AG08395 (cell line): ENCODE measurements at places on chromosomes 7 and 10.

GRCh38 chr7:134694299-134694698, 47.6 kb downstream of the BPGM start:
- DNase-seq: no peak

DNA sequence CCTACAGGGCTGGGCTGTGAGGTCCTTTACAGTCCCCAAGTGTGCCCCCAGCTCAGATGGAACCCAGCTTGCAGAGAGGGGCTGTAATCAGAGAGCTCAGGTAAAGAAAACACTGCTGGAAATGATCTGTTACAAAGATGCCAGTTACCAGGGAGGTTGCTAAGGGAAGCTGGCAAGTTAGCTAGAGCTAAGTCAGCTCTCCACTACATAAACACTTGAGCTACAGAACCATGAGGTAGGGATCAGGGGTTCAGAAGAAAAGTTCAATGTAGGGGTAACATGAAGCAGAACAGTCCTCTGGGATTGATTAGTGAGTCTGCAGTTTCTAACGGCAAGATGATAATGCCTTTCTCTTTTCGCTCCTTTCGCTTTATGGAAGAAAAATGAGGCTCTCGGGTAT, 53.1 kb upstream of the TM9SF3 start:
- DNase-seq: no peak

- peak; percentile 73 for DNase-seq
Observed at GRCh38 chr10:91587710-91588638, 44.9 kb downstream of the PPP1R3C start.

DNA sequence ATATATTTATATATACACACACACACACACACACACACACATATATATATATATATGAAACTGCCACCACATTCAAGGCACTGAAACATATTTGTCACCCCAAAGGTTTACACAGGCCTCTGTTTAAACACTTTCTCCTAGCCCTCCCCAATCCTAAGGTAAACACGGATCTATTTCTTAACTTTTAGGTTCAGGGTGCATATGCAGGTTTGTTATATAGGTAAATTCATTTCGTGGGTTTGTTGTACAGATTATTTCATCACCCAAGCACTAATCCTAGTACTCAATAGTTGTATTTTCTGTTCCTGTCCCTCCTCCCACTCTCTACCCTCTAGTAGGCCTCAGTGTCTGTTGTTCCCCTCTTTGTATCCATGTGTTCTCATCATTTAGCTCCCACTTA, 305.0 kb downstream of the GPR37 start:
- no peak for DNase-seq

DNA sequence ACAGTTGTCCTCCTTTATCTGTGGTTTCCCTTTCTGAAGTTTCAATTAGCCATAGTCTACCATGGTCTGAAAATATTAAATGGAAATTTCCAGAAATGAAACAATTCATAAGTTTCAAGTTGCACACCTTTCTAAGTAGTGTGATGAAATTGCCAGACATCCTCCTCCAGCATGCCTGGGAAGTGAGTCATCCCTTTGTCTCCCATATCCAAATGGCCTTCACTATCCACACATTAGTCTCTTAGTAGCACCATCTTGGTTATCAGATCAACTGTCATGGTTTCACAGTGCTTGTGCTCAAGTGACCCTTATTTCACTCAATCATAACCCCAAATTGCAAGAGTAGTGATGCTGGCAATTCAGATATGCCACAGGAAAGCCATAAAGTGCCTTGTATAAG, 83.4 kb upstream of the PPP1R9A start:
- no peak for DNase-seq

- DNase-seq: no peak
Observed at GRCh38 chr7:133303931-133304330, 51.1 kb downstream of the EXOC4 start.

DNA sequence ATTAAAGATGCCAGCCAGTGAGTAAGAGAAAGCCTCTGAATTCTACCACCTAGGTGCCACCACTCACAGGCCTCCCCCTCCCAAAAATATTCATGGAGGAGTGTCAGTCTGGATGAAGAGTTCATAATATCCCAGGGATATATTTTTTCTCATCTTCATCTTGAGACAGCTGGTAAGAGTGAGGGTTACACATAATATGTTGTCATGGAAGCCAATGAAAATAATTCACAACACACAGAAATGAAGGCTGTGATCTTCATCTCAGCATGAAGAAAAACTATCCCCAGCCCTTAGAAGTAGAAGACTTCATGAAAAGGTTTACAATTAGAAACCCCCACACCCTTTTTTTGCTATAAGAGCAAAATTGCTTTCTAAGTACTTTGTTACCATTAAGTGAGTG, 175.6 kb downstream of the DNAH11 start:
- DNase-seq: no peak

- no peak for DNase-seq
Observed at GRCh38 chr7:104931181-104931781, 82.7 kb upstream of the KMT2E start.

DNA sequence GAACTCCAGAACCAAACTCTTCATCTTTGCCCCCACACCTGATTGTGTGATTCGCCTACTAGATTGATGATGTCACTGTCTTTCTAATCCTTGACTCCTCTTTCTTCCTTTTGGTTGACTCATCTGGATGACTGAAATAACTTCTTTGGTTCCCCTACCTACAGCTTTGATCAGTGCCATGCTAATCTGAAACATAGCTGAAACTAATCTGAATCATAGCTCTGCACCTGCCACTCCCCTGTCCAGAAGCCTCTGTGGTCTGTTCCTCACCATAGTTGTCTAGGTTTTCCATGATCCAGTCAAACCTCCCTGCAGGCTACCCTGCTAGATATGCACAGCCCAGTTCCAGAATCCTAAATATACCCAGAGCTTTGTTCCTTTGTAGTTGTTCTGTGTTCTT, 51.9 kb downstream of the ZNF365 start:
- peak; percentile 9 for DNase-seq

DNA sequence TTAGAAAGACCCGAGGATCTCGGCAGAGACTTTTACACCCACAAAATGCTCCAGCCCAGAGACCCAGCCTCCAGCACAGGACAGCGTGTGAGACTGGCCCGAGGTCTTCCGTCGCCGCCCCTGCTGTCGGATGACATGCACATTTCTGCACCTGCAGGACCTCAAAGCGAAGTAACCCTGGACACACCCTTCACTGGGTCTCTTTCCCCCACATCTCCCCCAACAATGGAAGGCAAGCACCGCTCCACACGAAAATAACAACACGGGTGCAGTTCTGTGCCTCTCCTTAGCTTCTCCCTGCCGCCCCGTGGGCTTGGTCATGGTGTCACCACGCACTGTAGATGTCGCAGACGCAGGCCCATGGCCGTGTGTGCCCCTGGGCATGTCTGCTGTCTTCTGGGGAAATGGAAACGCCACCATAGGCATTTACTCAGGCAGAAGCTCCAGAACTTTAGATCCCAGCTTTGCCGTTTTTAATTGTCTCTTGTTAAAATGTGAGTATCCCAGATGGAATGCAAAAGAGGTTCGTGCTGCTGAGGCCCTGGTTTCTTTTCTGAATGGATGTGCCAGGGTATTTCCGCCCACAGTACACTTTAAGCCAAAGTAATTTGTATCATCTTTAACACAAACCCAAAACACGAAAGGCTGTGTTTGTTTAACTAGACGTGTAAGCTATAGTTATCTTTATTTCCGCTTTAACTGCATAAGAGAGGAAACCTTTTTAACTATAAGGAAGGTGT, 237.9 kb downstream of the MGMT start:
- peak; percentile 76 for DNase-seq

DNA sequence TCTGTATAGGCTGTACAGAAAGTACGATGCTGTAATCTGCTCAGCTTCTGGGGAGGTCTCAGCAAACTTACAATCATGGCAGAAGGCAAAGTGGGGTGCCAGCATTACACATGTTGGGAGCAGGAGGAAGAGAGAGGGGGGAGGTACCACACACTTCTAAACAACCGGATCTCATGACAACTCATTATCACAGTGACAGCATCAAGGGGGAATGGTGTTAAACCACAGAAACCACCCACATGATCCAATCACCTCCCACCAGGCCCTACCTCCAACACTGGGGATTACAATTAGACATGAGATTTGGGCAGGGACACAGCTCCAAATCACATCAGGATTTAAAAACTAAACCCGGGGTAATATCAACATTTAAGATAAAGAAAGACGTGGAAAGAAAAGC, 468.8 kb upstream of the AUTS2 start:
- no peak for DNase-seq

GRCh38 chr10:60459701-60460457, 70.2 kb upstream of the ANK3 start:
- no peak for DNase-seq

GRCh38 chr10:14302035-14302434, 28.7 kb downstream of the FRMD4A start:
- DNase-seq: peak; percentile 33

DNA sequence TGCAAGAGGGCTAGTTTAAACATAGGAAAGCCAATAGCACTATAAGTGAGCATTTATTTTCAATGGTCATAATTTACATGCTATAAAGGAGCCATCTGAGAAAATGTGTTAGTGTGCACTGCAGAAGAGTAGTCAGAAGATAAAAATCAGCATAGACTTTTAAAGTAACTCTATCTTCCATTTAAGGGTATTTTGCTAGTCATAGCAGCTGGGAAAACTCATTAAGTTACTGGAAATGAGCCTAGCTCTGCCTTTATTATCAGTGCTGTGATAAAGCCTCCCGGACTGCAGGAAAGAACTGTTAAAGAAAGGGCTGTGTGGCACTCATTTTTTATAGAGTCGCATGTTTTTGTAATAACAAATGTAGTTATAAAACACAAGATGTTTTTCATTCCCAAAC, 825.8 kb upstream of the POM121L12 start:
- no peak for DNase-seq

DNA sequence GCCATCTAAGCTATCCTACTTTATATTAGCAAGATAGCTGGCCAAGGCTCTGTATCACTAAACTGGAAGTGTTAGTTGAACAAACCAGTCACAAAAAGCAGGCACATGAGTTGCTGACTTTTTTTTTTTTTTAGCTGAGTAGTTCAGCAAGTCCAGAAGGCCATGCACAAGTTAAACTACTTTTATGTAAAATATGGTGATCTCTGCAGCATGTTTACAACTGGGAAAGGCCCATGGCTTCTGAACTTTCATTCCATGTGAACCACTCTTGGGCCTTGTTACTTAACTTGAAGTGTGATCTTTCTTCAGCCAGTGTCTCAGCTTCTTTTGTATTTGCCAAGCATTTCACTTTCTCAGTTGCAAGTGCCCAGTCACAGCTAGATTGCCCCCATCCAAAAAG, 78.5 kb downstream of the CALD1 start:
- DNase-seq: no peak

GRCh38 chr7:56063882-56064625, at the start of gene SUMF2:
Gene SUMF2 (plus strand): TSS chr7:56064286. CDS start chr7:56064312, 26 bp downstream.
- DNase-seq: peak; percentile 100

- peak; percentile 70 for DNase-seq
Observed at GRCh38 chr7:106681815-106682495, 21.0 kb upstream of the CCDC71L start.

- no peak for DNase-seq
Observed at GRCh38 chr10:78565841-78566240, 502.9 kb upstream of the ZMIZ1 start.
